ENCODE measurements at places on chromosomes 6 and 20.
A peak's percentile ranks its signal among the peaks of the same experiment; 100 is the strongest.

- DNase-seq, result no peak
These were observed 9.1 kb downstream of the MAPK13 start for GRCh38 chr6:36139431-36139830.

DNA sequence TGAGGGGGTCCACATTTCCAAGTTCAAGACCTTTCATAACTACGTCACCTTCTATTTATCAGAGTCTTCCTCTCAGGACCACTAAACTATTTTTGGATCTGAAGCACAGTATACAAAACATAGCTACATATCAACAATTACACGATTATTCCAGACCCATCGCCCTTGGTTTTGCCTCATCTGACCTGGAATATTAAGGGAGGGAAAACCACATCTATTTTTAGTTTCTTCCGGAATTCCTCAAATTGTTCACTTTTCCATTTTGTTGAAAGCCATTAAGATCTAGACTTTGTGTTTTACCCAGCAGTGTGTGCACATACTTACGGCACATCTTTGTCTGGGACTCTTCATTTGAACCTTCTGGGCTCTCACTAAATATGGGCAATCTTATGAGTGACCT lies 12.0 kb upstream of the ADGRF5 start:
- DNase-seq, result no peak

DNA sequence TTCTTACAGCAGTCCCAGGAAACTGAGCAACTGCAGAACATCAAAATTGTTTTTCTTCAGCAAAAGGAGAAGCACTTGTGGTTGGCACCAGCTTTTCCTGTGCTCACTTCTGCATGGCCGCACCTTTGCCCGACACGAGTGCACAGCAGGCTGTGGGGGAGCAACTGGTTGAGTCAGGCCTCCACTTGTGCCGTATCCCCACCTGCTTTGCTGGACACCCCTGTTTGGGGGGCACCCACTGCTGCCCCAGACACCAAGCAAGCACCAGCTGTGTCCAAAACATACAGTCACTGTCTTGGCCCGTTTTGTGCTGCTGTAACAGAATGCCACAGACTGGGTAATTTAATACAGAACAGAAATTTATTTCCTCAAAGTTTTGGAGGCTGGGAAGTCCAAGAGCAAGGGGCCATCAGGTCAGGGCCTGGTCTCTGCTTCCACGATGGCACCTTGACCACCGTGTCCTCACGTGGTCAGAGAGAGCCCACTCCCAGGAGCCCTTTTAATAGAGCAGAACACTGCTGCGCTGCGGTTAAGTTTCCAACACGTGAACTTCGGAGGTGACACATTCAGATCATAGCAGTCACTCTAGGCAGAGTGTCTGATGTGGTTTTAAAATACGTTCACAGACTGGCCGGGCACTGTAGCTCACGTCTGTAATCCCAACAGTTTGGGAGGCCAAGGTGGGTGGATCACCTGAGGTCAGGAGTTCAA lies 8.7 kb upstream of the GMEB2 start:
- DNase-seq, result peak; percentile 71

DNA sequence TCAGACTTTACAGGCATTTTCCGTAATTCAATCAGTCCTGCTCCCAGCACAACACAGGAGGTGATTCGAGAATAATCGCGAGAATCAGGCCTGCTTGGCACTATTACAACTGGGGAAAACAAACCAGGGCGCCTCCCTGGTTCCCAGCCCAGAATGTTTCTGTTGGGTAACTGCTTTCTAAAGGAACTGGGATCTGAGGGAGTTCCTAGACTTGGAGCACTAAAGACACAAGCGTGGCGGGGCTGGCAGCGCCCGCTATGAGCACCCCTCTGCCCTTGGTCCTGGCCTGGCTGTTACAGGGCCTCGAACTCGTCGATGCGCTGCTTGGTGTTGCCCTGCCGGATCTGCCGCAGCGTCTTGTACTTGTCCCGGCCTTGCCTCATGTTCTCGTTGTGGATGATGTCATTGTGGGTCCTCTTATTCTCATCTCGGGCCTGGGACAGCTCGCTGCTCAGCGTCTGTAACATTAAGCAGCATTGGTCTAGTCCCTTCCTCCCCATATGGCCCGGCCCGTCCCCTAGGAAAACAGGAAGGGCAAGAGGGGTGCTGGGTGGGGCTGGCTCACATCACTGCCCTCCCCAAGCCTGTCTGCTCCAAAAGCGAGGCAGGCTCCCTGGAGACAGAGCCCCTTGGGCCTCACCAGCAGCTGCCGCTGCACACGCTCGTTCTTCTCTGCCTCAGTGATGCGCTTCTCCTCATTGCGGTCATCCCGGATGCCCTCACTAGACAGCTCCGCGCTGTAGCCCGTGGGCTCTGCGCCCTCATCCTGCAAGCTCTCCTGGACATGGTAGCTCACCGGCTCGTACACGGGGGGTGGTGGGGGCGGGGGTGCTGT lies 52.3 kb downstream of the EZR start:
- DNase-seq, result no peak

GRCh38 chr6:5084781-5085647 lies at the start of gene PPP1R3G:
TSS of gene PPP1R3G (plus strand) at chr6:5085341. CDS start at chr6:5085486, 145 bp downstream.
- DNase-seq, result no peak

- DNase-seq, result no peak
These were observed 9.1 kb downstream of the ANKRD60 start for GRCh38 chr20:58219342-58219700.

DNA sequence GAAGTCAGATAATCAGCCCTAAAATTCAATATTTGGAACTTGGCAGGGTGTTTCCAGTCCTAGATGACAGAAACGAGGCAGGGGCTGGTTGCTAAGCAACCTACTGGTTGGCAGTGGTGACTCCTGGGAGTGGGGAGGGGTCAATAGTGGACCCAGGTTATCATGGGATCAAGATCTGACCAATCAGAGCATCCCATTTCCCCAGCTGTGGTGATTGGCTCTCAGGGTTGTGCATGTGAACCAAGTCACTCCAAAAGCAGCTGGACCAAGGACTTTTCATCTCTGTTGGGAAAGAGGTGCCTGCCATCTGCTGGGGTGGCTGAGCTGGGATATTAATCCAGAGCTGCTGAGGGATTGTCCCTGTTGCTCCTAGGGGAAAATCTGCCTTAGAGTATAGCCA lies 253.4 kb downstream of the PREX1 start:
- DNase-seq, result no peak

DNA sequence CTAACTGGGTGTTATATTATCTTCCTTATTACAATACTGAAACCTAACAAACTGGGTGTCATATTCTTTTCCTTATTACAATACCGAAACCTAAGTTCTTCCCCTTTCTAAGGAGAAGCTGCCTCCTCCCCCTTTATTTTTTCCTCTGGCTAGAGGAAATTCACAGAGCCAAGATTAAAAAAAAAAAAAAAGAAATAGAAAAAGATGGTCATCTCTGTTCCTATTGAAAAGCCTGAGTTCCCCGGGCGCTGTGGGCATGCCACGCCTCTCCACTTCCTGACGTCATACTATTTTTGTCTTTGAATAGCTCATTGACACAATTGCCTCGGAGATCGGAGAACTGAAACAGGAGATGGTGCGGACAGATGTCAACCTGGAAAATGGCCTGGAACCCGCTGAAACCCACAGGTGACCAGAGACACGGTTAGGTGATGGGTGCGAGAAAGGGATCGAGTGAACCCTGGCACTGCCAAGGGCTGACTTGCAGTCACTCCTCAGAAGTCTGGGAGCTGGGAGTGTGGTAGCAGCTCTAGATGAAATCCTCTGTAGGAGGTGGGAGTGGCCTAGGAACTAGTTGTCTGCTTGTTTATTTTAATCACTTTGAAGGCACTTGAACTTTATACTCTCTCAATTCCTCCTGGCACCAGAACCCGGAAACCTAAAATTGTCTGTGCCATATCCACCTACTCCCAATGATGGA lies 82.2 kb upstream of the NAA20 start:
- no peak for DNase-seq

GRCh38 chr20:10854976-10855375 lies 181.2 kb upstream of the JAG1 start:
- DNase-seq, result no peak

DNA sequence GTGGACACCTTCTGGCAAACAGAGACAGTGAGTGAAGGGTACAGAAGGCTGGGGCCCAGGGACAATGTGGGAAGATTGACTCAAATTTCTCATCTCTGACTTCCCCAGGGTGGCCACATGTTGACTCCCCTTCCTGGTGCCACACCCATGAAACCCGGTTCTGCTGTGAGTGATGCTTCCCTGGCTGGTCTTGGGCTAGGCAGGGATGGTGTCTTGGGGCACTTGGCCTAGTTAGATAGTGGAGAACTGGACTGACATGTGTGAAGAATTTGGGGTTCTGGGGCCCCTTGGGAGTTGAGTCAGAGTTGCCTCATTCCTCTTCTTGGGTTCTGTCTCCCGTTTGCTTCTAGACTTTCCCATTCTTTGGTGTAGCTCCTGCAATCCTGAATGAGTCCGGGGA lies 34.2 kb downstream of the GSS start:
- DNase-seq, result no peak

DNA sequence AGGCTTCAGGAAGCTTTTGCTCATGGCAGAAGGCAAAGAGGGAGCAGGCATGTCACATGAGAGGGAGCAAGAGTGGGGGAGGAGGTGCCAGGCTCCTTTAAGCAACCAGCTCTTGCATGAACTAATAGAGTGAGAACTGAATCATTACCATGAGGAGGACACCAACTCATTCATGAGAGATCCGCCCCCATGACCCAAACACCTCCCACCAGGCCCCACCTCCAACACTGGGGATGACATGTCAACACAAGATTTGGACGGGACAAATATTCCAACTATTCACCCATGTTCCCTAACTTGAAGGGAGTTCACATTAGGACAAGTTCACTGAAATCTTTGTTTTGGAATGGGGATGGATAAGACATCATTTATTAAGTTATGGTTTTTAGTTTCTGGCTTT lies 155.2 kb upstream of the ESR1 start:
- DNase-seq, result no peak

GRCh38 chr6:80586242-80586641 lies 479.8 kb downstream of the BCKDHB start:
- no peak for DNase-seq

GRCh38 chr6:114301596-114302219 lies 41.1 kb downstream of the HS3ST5 start:
- no peak for DNase-seq

DNA sequence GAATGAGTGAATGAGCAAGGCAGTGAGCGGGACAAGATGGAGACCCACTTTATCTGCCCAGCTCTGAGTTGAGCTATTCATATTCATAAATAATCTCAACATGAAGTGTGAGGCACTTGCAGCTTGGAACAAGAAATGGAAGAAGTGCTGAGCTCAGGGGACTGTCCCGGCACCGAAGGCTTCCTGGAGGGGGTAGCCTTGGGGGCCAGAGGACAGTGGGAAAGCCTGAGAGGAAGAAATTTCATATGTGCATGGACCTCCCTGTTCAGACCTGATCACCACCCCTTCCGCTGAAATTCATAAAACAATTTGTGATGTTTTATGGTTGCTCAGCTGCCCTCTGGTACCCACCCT lies 103.2 kb downstream of the TOX2 start:
- DNase-seq, result no peak

GRCh38 chr20:8260837-8261251 lies 128.8 kb downstream of the PLCB1 start:
- no peak for DNase-seq

- peak; percentile 53 for DNase-seq
These were observed at the start of gene FOXO3 for GRCh38 chr6:108560463-108561308. TSS of gene FOXO3 (plus strand) at chr6:108560917. CDS start at chr6:108561209, 292 bp downstream.

DNA sequence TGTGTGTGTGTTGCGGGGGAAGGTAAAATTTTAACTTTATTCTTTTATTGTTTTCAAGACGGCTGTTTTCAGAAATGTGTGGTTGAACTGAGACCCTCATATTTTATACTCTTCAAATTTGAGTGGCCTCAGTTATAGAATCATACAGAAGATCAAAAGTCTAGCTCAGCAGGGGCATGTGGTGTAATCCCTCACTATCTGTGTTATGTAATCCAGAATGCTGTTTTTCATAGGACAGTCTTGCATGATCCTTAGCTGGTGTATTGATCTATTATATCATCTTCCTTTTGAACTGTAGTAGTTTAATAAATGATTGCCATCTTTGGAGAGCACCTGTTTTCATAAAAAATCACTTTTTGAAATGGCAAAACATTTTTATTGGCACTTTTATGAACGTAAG lies 1.4 kb downstream of the PLCB4 start:
- no peak for DNase-seq

All from activated effector memory CD4-positive, alpha-beta T cell treated with Interleukin-2 at 50 U/mL for 16 hours (primary cell).